ENCODE measurements at places on chromosomes 4 and X.

GRCh38 chrX:54484666-54485065 lies 11.4 kb downstream of the FGD1 start:
- DNase-seq, result no peak

DNA sequence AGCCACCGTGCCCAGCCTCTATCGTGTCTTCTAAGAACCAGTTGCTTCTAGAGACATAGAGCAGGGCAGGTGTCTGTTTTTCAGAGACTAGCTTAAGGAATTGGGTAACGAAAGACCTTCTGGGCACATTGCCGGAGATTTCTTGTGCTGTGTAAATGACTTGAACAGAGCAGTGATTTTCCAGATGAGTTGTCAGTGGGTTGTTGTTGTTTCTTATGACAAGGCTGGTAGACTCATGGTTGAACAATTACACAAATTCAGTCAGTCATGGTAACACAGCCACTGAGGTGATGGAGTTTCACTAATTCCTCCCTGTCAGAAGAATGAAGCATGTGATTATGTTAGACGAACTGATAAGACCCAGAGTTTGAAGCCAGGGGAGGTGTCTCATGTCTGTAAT lies 20.5 kb upstream of the DDX3X start:
- no peak for DNase-seq

DNA sequence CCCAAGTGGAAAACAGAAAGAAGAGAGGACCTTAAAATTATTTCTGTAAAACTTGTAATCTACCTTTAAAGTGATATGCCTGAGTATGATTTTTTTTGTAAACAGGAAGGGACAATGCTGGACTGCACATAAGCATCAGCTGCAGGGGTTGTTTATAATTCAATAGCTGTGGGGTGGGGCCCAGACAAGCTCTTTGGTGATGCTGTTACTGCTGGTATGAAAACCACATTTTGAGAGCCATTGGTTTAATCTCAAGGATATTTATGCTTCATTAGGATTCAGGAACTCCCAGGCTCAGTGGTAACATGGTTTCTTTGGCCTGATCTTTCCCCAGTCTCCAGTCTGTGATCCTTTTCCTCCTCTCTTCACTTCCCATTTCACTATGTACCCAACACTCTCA lies 34.3 kb upstream of the GRPR start:
- no peak for DNase-seq

DNA sequence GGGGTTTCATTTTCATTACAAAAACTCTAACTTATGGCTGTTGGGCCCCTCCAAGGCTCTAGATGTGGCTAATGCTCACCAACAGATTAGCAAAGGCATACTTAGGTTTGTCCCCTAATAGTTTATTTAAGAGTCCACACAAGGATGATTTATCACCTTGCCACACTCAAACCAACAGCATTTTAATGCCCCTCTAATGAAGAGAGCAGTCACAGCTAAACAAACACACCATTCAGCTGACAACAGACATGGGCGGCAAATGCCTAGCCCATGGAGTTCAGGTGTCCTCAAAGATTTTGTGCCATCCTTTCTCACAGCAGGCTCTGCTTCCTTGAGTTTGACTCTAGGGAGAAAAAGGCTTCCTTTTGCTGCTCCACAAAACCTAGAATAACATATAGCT lies 61.8 kb upstream of the CITED1 start:
- no peak for DNase-seq

- no peak for DNase-seq
These were observed 65.4 kb upstream of the KLHL13 start for GRCh38 chrX:118182025-118182424.

DNA sequence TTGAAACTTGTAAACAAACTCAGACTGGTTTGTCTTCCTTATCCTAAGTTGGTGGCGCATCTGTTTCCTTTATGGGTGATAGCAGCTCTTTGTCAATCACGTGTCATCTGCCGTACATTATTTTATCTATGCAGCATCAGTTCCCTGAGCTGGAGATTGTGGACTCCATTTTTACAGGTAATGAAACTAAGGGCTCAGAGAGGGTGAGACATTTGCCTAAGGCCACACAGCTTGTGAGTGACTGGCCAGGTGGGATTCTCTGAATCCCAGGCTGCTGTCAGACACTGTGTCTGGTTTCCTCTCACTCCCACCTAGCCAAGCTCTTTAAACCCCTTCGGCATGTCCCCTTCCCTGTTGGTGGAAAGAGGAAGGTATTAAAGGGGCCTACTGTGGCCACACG lies 41.7 kb upstream of the CLCN4 start:
- no peak for DNase-seq

- DNase-seq, result no peak
These were observed 207.3 kb upstream of the RADX start for GRCh38 chrX:106404512-106404911.

DNA sequence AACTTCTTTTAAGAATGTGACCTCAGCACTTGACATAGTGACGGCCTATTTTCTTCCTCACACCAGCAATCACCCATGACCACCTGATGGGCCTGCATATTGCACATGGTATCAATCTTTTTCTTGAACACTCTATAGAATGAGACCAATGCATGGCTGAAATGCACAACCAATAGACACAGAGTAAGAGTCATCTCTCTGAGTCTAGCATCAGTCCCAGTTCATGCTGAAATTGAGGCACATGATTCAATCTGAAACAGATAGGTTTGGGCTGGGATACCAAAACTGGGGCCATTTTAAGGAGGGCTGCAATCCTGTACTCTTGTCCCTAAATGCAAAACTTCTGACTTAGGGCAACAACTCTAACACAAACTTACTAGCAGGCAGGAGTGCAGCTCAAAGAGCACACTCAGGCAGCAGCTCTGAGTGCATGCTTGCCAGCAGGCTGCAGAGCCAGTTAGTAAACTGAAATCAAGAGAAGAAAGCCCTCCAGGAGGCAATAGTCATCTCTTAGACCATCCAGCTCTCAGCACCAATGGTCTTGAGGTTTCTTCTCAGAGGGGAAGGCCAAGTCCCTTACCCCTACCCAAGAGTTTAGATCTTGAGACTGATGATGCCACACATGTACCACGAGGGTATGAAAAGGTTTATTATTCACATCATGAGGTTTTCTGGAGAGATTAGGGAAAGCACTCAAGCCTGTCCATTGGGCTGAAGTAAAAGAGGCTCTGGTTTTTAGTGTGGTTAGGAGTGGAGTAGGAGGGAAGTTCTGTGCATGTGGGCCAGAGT lies 24.7 kb upstream of the GPR101 start:
- DNase-seq, result no peak

GRCh38 chr4:95289028-95289634 lies 259.6 kb downstream of the UNC5C start:
- DNase-seq, result no peak

DNA sequence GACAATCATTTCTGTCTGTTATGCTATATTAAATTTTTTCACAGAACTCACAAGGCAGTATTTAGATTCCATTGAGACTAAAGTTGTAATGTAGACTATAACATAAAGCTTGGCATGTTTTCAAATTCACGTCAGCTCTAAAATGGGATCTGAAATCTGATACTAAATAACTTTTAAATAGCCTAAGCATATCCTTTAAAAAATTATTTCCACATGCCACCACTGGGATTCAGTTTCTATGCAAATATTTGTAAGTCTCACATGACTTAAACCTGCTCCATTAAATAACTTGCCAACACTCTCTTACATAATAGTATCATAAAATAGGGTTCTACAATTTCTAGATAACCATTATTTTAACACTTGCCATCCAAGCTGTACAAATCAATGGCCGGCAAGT lies 32.4 kb downstream of the KLHL8 start:
- no peak for DNase-seq

DNA sequence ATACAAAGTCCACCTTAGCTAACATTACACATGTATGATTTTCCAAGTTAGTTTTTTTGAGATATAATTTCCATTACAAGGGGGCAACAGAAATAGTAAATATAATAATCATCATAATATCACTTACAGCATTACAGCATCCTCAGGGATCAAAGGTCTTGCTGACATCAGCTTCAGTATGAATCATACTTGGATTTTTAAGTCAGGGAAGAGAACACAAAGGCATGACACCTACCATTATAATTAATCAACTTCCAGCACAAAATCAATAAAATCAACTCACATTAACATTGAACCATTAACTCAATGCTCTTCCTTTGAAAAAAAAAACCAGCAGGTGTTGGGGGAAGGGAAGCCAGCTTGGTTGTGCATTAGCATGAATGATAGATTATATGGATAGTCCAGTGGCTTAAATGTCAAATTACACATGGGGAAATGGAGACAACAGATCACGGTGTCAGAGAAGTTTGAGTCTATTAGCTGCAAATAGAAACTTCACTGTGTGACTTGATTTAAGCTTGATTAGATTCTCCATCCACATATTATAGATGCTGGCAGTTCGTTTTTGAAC lies 66.9 kb upstream of the CAPN6 start:
- DNase-seq, result no peak

DNA sequence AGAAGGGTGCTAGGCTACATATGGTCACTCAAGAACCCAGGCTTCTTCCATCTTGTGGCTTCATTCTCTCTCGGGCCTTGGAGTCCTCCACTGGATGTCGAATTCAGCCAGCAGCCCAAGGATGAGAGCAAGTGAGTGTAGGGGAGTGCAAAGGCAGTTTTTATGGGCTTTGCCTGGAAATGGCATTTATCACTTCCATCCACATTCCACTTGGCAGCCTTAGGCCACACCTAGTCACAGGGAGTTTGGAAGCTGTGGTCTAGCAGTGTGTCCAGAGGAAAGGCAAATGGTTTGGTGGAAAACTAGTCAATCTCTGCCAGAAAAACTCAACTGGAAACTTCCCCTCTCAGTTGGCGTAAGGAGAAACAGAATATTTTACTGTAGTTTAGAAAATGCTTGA lies 59.0 kb downstream of the NHS start:
- no peak for DNase-seq

GRCh38 chr4:55475394-55476243 lies 71.1 kb downstream of the CLOCK start:
- peak; percentile 6 for DNase-seq

- DNase-seq, result no peak
These were observed 10.3 kb upstream of the GPR143 start for GRCh38 chrX:9775930-9776329.
